LHCN-M2 (cell line): ENCODE measurements at places on chromosomes 16 and 17.

DNA sequence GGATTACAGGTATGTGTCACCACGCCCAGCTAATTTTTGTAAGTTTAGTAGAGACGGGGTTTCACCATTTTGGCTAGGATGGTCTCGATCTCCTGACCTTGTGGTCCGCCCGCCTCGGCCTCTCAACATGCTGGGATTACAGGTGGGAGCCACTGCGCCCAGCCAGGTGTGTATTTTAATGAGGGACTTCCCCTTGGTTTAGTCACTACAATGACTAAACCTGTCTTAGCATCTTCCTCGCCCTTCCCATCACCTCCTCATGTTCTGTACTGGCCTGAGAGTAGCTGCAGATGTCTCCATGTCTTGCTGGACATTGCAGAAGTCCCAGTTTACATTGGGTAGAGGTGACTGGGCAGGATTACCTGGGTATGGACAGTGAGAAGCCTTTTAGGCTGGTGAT, 9.6 kb downstream of the SLC7A6 start:
- DNase-seq, result no peak

GRCh38 chr17:29574732-29575510, 6.4 kb downstream of the TP53I13 start:
- DNase-seq, result no peak

DNA sequence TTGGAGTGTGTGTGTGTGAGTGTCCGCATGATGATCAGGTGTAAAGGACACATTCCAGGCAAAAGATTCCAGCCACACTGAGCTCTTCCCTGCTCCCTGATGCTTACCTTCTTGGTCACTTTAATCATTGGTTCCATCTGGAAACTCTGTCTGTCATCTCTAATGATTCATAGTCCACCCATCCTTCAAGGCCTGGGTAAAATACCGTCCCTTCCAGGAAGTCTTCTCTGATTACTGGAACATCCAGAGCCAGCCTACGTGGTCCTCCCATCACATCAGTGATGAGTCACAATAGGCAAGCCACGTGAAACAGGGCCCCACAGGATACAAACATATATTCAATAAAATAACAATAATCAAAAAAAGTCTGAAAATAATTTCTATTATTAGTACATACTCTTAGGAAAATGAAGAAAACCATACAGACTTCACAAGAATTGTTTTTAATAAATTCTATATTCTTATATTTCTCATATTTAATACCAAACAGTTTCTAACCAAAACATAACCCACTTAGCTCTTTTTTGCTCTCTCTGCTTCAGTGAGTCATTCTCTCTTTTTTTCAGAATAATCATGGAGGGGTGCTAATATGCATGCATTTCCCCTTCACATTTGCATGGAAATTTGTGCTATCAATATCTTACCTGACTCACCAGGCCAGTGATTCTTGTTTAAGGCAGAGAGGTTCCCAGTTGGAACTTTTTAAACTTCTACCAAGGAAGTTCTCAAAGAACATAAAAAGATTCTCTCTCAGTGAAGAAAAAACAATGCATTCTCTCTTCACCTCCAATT, 263.2 kb downstream of the TOX3 start:
- no peak for DNase-seq

DNA sequence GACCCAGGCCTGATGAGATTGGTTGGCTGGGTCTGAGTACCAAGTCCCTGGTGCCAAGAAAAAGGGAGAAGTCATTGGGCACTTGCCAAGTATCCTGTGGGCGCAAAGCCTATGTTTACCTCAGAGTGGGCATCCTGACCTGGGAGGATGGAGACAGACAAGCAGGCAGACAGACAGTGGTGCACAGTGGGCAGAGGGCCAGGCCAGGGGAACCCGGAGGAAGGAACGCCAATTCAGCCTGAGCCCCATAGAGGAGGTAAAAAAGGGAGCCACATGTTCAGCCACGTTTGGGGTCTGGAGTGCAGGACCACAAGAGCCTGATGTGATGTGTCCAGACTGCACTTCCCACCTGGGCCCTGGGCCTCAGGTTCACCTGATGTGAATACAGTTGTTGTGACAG, 5.4 kb downstream of the PHKG2 start:
- DNase-seq, result no peak

GRCh38 chr17:74542166-74542565, 3.7 kb downstream of the CD300C start:
- no peak for DNase-seq

DNA sequence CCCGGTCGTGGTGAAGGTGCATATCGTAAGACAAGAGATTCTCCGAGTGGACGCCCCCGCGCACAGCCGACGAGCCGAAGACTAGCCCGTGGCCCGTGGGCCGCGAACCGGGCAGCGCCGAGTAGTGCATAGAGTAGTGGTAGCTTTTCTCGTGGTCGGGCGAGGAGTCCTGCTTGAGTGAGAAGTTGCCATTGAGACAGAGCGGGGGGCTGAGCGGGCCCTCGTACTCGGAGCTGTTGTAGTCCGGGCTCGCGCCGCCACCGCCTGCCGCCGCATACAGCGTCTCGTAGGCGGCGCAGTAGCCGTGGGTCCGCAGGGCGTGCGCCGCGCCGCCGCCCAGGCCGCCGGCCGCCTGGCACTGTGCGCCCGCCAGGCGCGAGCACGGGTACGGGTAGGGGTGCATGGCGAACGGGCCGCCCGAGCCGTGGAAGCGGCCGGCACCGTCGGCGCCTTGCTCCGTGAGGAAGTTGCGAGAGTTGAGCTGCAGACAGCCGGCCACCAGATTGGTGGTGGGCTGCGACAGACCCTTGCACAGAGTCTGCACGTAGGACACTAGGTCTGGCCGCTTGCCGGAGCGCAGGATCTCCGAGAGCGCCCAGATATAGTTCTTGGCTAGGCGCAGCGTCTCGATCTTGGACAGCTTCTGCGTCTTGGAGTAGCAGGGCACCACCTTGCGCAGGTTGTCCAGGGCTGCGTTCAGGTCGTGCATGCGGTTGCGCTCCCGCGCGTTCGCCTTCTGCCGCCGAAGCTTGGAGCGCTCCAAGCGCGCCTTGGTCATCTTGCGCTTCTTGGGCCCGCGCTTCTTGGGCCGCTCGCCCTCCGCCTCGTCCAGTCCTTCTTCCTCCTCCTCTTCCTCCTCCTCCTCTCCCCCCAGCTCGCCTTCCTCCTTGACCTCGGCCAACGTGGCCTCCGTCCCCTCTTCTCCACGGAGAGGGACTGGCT, 2.0 kb downstream of the NEUROD2 start:
- peak; percentile 14 for DNase-seq

GRCh38 chr17:11094331-11094730, 146.7 kb upstream of the SHISA6 start:
- no peak for DNase-seq

GRCh38 chr16:77807-78443, at the start of gene MPG:
Gene MPG (plus strand): TSS chr16:78225. CDS start chr16:78310, 85 bp downstream.
- peak; percentile 79 for DNase-seq

DNA sequence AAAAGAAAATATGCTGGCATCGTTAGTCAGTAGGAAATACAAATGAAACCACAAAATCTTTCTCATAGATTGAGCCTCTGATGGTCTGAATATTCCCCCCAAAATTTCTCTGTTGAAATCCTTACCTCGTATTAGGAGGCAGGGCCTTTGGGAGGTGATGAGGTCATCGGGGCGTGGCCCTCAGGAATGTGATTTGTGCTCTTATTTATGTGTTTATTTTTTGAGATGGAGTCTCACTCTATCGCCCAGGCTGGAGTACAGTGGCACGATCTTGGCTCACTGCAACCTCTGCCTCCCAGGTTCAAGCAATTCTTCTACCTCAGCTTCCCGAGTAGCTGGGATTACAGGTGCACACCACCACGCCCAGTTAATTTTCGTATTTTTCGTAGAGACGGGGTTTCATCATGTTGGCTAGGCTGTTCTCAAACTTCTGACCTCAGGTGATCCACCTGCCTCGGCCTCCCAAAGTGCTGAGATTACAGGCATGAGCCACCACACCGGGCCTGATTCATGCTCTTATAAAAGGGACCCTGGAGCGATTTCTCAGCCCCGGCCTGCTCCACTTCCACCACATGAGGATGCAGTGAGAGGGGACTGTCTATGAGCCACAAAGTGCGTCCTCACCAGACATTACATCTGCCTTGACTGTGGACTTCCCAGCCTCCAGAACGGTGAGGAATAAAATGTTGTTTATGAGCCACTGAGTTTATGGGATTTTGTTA, 53.1 kb downstream of the DNAH17 start:
- no peak for DNase-seq

DNA sequence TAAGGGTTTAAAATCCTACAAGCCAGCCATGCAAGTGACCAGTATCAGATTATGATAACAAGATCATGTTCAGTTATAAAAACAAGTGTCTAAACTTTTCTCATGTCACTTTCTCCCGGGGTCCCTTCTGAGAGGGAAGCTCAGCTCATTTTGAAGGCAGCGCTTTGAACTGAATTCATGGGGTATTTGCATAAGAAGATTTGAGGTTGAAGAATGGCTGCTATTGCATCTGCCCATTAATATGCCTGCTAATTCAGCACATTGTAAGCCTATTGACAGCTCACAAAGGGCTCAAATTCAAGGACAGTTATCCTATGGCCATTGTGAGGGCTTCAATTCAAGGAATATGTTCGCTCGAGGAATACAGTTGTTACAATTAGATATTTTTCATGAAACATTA, 290.2 kb upstream of the IRX3 start:
- no peak for DNase-seq

- peak; percentile 60 for DNase-seq
Observed at GRCh38 chr16:64952177-64952576, 169.7 kb downstream of the CDH11 start.

DNA sequence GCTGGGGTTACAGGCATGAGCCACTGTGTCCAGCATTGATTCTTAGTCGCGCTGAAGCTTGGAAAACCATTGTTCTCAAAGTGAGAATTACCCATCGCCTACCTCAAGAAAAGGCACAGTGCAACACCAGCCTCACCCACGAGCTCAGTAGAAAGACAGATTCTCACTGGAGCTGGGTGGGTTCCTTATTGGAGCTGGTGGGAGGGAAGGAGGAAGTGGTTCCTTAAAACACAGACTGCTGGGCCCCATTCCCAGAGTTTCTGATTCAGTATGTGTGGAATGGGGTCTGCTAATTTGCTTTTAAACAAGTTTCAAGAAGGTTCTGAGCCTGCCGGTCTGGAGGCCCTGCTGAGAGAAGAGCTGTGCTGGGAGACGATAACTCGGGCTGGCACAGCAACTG, 264.7 kb downstream of the ENGASE start:
- no peak for DNase-seq
